Left cardiac atrium (tissue), 4 donors: ENCODE measurements at places on chromosomes 2 and 18. TPM values are rescaled to one million over a fixed set of nuclear protein-coding genes. Genes with fewer than 3 reads are reported as not detected.

The SIGLEC15 gene
- total RNA-seq: not detected

The PAX3 gene
- not detected for total RNA-seq

The FAP gene
- 3.4 TPM for total RNA-seq

The CFAP210 gene
- total RNA-seq: not detected

The MRPL53 gene
- total RNA-seq: 110 TPM

The PSMA8 gene
- not detected for total RNA-seq

The PMAIP1 gene
- 0.50 TPM for total RNA-seq
